ENCODE measurements at places on chromosomes 2 and 18.

DNA sequence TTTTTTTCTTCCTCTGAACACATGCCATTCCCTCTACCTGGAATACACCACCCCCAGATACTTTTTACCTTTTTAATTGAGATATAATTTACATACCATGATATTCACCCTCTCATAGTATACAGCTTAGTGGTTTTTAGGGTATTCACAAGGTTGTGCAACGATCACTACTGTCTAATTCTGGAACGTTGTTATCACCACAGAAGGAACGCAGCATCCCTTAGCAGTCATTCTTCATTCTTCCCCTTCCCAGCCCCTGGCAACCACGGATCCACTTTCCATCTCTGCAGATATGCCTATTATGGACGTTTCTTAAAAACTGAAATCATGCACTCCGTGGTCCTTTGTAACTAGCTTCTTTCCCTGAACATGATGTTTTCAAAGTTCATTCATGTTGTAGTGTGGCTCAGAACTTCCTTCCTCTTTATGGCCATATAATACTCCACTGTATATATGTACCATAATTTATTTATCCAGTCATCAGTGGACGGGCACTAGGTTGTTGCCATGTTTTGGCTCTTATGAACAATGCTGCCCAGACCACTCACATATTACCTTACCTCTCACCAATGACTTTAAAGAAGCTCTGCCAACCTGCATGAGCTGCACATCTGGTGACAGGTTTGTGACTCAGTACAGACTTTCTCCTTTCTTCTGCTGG lies 168.9 kb downstream of the CTIF start:
- DNase-seq: no peak

- no peak for DNase-seq
Measured at GRCh38 chr2:198465970-198466369, 661.6 kb downstream of the PLCL1 start.

DNA sequence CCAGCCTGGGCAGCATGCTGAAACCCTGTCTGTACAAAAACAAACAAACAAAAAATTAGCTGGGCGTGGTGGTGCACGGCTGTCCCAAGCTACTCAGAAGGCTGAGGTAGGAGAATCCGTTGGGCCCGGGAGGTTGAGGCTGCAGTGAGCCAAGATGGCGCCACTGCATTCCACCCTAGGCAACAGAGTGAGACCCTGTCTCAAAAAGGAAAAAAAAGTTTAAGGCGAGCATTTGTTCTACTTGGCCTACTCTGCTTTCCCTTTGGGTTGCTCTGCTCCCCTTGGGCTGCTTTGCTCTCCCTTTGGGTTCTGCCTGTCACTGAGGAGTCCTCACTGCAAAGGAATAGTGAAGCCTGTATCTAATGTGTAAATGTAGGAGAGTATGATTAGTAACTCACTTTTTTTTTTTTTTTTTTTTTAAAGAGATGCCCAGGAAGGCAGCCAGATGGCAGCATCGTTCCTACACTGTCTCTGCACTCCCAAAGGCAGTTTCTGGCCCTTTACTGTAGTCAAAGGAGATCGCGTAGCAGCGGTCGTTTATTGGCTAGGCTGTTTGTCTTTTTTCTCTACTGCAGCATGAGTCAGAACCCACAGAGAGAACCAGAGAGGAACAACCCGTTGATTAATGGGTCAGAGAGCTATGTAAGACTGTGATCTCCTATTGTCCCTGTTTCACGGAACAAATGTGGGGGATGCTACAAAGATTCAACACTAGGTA lies 118.3 kb upstream of the CWC22 start:
- DNase-seq: peak; percentile 82

- DNase-seq: no peak
Measured at GRCh38 chr2:139885921-139886498, 1105.8 kb upstream of the NXPH2 start.

- no peak for DNase-seq
Measured at GRCh38 chr2:18378020-18378653, 182.3 kb downstream of the RDH14 start.

- DNase-seq: no peak
Measured at GRCh38 chr2:150476286-150476685, 11.2 kb downstream of the RND3 start.

GRCh38 chr2:47048801-47049480 lies 106.2 kb downstream of the STPG4 start:
- DNase-seq: no peak

DNA sequence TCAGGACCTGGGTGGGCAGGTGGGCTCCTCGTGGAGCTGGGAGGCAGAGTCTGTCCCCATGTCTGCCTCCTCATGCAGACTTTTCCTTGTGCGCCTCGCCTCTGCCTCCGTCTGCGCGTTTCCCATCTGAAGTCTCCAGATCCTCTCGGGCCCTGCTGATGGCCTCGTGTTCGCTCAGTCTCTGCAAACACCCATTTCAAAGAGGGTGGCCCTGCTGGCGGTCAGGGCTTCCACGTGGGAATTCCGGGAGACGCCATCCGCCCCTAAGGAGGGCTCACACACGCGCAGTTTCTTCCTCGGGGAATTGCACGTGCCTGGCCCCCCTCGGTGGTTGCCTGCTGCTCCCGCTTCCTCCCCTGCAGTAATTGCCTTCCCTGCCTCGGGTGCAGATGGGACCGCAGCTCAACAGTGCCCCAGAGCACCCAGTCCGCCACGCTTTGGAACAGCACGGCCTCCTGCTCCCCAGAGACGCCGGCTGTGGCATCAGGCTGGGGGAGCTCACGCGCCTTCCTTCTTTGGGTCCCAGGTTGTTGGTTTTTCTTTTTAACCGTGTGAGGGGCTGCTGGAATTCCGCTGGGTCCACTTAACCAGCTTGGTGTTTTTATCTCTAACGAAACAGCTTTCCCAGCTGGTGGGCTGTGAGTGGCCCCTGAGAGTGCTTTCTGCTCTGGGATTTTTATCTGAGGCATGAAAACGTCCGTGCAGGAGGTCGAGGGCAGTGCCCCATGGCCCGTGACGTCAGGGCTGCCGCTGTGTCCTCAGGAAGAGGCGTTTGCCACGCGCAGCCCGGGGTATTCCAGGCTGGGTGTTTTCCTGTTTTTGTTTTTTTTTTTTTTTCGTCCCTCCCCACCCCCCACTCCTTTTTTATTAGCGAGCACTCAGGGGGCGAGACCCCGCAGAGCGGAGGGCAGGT lies 16.1 kb downstream of the NFATC1 start:
- DNase-seq: no peak
